ENCODE measurements at places on chromosomes 2 and 18.

DNA sequence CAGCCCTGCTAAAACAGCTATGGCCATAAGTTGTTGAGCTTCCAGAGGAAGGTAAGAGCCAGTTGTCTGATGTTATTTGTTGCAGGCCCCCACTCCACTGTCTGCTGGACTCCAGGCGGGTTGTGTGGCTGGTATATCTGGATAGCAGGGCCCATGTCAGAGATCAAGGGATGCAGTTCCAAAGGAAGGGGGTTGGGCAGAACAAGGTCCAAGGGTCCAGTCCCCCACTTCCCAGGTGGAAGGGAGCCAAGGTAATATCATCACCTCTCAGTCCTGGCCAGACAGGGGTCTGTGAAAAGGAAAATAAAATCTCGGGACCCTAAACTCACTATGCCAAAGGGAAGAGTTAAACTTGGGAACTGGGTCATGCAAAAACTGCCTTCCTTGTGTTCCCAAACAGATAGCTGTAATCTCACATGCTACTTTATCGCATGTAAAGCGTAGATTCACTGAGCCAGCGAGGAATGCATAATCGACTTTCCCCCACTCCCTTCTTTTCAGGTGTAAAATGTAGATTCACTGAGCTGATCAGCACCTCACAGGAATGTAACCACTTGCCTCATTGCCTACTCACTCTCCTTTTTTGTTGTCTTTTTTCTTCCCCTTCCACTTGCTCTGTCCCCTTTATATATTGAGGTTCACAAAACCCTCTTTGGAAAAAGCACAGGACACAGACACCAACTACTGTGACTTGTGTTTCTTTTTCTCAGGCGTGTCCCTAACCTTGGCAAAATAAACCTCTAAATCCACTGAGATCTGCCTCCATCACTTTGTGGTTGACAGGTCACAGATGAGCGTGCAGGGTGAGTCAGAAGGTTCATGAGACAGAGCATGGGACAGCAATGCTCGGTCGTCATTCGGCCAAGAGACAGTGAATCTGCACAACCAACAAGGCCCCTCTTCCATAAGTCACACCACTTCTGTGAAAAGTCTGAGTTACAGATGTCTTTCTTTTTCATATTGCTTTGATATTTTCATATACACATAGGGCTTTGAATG, 255.3 kb upstream of the SIX2 start:
- no peak for ATAC-seq

DNA sequence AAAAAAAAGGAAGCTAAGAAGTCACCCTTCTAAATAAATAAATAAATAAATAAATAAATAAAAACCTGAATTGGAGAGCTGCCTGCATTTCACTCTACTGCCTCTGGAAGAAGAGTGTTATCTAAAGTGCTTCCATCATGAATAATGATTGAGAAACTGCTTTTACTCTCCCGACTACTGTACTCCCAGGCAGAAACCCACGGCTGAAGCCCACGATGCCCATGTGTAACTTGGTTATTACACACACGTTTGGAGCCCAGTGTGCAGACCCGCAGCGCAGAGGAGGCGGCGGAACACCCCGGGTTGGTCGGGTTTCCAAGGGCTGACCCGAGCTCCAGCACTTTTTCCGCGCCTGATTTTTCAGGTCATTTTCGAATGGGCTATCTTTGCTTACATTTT, 697 bp upstream of the SPATS2L start:
- no peak for ATAC-seq

DNA sequence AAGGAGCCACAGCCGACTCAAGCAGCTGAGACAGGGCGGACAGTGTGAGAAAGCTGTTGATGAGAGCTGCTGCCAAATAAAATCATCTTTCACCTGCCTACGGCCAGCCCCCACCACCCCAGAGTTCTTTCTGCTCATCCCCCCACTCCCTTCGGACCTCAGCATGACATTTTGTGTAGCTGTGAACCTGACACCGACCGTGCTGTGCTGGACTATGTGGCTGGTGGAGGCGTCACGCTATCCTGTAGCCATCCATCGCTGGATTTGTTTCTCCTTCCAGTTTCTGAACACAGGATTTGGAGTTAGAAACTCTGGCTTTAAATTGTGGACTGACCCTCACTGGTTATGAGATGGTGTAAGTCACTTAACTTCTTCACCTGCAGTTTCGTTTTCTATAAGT, 317.3 kb downstream of the DCDC2C start:
- ATAC-seq = no peak

DNA sequence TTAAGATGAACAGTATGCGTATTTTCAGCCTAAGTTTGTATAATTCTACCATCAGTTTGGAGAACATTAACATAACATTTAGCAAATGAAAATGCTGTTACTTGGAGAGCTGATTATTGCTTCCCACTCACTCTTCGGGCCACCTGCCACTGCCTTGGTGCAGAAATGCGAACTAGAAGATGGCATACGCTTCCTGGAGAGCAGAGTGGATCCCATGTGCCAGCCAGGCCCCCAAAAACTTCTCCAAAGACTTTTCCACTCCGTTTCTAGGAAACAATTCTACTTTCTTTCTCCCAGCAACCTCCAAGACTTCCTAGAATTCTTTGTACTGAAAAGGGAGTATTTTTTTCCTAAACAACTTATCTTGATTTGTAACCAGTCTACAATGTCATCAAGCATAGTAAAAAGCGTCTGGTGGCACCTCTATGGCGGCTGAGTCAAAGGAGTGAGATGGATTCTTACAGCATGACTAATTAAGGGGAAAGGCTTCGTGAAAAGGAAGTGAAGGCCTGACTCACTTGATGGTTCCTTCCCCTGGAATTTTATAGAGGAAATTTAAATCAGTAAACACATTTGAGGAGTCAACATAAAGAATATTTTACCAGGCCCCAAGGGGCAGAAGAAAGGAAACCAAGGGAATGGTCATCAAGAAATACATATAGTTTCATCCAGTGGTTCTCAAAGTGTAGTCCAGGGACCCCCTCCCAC, 36.6 kb downstream of the FEZ2 start:
- ATAC-seq = no peak

DNA sequence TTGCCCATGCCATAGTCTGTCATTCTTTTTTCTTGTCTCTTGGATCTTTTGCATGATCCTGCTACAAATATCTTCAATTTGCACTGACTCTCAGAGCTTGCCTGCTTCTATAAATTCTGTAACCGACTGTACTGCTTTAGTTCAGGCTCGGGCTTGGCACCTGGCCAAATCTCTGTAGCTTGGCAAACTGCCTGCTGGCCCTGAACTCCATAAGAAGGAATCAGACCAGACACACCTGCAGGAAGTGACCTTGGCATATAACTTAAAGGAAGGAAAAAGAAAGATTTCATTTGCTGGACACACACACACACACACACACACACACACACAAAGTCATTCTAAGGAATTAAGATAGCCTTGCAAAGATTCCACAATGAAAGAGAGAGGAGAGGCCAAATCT, 291.2 kb upstream of the DDX18 start:
- no peak for ATAC-seq

- no peak for ATAC-seq
Measured at GRCh38 chr2:201952187-201952586, 81.5 kb upstream of the FZD7 start.

GRCh38 chr18:22846088-22846683, 86.9 kb upstream of the RBBP8 start:
- no peak for ATAC-seq

DNA sequence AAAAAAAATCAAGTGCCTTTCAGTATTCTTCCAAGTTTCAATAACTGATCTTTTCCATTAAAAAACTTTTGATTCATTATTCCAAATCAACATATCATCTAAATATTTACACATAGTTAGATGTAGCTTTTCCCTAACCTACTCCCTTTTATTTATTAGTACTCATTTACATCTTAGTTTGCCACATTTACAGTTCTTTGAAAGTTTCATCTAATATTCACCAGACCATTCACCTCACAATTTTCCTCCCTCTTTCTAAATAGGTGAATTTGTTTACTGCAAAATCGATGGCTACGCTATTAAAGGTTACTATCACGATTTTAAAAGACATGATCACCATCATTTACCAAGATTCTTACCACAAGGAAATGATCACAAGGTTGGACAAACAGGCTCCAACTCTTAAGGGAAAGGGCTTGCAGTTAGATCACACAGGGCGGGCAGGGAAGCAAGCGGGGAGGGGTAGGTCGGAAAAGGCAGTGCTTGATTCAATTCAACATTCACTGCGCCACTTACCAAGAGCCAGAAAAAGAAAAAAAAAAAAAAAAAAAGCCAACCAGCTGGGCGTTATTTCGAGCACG, 654 bp upstream of the MARCHF7 start:
- no peak for ATAC-seq

DNA sequence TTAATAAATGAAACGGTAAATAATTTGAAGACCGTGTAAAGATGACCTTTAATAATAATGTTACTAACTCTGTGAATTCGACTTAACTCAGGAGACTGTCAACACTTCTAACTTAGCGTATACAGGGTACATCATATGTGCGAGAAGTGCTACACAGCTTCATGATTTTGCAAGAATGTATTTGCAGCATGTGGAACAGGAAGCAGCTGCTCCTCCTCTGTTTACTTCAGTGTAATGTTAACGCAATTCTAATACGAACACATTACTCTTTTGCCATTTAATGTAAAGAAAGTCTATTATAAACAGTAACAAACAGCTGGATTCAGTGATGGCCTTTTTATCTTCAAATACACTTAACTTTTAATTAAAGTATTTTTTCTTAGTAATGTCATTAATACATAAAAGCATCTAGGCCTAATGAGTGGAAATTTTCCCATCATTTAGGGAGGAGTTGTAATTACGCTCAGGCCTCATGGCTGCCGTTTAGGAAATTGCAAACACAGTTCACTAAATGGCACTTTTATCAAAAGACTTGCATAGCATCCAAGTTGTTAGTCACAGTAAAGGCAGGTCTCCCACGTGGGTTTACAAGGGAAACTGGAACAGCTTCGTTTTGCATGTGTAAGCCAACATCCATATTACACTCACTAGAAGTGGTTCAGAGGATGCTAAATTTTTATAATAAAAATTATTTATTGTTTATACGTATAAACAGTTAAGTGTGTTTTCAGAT, 635.7 kb downstream of the FBXO15 start:
- ATAC-seq = no peak

- no peak for ATAC-seq
Measured at GRCh38 chr2:14673351-14673875, 40.9 kb downstream of the LRATD1 start.

GRCh38 chr2:33561872-33562271, 37.2 kb downstream of the FAM98A start:
- no peak for ATAC-seq

- ATAC-seq = no peak
Measured at GRCh38 chr18:36811430-36811829, 17.4 kb downstream of the TPGS2 start.

DNA sequence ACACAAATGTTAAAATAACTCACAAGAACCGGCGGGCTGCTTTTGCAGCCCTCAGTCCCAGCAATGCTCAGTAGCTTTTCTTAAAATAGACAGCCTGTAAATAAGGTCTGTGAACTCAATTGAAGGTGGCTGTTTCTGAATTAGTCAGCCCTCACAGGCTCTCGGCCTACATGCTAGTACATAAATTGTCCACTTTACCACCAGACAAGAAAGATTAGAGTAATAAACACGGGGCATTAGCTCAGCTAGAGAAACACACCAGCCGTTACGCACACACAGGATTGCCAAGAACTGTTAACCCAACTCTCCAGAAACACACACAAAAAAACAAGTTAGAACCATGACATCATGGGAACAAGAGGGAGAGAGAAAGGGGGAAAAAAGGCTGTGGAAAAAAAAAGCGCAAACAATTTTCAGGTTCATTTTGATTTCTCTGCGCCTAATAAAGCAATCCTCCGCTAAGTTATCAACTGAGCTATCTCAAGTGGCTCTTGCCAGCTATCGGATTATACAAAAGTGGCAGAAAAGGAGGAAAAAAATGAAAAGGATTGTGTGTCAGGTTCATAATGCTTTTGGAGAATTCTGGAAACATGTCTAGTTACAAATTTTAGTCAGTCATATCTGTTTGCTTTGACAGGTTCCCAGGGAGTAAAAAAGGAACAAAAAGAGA, 89.1 kb downstream of the ZEB2 start:
- no peak for ATAC-seq

DNA sequence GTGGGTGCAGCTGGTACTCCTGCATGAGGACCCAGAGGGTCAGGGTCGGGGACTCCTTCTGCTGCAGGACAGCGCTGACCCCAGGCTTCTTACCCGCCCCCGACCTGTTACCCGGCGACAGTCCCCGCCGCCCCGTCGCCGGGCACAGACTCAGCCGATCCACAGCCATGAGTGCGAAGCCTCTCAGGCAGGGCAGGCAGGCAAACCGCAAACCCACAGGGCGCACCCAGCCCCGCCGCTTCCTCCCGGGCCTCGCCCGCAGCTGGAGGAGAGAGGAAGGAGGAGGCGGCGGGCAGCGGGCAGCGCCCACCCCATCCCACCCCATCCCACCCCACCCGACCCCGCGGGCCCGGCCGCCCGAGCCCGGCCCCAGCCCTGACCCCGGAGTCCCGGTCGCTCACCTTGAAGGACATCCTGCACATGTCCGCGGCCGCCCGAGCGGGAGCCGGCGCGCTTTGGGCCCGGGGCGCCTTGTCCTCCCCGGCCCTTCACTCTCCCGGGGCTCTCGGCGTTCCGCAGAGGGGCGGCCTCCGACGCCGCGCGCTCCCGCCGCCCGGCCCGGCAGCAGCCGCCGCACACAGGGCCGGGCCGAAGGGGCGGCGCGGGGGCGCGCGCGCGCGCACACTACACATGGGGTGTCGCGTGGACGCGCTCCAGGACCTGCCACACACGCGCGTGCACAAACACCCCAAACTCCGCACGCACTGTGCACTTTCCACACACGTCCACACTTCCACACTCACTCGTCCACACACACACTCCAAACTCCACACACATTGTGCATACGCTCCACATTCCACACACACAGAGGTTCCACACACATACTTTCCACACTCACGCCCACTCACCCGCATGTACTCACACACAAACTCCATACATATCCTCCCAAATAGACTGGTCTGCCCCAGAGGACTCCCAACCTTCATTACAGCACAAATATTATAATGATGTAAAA, at the start of gene ANKRD29:
ANKRD29 (minus strand) TSS at position 603 of the 955 bp plus-strand sequence; CDS start at position 422, 181 bp downstream.
- peak; percentile 56 for ATAC-seq

- ATAC-seq = no peak
Measured at GRCh38 chr2:38523728-38524437, 78.8 kb downstream of the HNRNPLL start.

DNA sequence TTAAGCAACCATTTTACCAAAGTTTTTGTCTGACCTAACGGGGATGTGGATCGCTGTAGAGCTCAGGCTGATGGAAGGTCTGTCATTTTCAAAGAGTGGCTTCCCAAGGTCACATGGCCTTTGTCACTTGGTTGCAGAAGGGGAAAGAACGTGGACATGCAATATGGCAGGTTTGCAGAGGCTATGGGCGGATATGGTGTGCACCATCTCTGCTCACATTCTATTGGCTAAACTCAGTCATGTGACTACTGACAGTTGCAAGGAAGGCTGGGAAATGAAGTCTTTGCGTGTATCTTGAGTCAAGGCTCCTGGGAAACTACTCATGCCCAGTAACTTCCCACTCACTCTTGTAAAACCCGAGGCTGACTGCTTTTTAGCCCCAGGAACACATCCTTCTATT, 96.8 kb downstream of the ST6GAL2 start:
- ATAC-seq = no peak

DNA sequence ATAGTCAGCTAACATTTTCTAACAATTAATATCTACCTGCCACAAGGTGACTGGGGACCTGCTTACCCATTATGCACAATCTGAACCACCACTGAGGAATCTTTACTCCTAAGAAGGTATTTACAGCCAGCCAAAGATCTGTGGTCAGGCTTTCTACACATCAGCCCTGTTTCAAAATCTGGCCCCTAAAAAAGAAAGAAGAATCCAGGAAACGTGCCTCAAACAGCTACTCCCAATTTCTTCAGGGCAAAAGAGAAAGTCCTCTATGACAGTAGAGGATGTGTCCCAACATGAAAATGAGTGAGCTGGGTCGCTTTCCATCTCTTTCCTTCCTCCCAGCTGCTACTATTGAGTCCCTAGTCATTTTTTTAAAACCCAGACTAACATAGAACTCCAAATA, 79.5 kb downstream of the EPB41L3 start:
- ATAC-seq = no peak

Measured in activated CD4-positive, CD25-positive, alpha-beta regulatory T cell treated with anti-CD3 and anti-CD28 coated beads, Interleukin-2, amount 50 U/mL, for 24 hours (primary cell).